Activated CD4-positive, CD25-positive, alpha-beta regulatory T cell (primary cell): ENCODE measurements at places on chromosomes 5 and 9.

- DNase-seq: no peak
Observed at GRCh38 chr9:36049408-36049807, 12.7 kb downstream of the RECK start.

- DNase-seq: no peak
Observed at GRCh38 chr9:75604661-75605060, 285.8 kb upstream of the PCSK5 start.

DNA sequence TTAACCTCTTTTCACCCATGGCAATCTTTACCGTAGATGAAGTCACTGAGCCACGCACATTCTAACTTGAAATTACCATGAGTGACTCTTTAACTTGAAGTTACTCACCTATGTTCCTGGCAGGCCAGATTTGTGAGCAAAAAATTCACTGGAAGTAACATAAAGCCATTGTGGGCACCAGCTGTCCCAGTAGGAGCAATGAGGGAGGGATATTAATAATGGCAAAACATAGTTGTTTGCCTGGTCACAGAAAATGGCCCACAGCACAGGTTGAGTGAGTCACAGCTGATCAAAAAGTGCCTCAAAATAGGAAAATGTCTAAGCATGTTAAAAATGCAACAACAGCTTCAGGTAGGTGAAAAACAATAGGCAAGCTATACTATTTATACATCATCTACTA lies 146.6 kb downstream of the EFNA5 start:
- DNase-seq: no peak

DNA sequence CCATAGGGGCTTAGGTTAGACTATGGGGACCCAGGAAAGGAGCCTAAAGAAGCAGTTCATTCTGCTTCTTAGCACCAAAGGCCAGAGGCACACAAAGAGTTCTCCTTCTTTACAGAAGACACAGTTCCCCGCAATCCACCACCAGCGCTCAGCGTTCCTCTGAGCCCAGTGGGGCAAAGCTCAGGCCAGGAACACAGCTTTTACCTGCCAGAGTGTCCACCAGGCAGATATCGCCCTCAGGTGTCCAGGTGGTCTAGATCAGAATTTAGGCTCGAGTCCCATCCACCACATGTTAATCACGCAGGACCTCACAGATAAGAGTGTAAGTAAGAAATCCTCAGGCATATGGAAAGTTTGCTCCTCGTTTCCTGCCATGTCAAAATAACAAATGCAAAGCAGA lies 53.0 kb downstream of the UBE2QL1 start:
- DNase-seq: no peak

DNA sequence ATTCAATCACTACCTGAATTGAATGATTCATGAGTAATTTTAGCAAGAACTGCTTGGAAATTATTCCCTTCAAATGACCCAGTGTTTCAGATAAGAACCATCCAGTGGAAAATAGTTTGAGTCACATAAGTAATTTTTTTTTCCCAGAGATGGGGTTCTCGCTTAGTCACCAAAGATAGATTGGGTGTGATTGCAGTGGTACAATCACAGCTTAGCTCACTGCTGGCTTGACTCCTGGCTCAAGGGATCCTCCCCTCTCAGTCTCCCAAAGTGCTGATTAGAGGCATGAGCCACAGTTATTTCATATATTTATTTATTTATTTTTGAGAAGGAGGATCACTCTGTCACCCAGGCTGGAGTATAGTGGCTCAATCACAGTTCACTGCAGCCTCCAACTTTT lies 574.5 kb upstream of the ARRDC3 start:
- no peak for DNase-seq

DNA sequence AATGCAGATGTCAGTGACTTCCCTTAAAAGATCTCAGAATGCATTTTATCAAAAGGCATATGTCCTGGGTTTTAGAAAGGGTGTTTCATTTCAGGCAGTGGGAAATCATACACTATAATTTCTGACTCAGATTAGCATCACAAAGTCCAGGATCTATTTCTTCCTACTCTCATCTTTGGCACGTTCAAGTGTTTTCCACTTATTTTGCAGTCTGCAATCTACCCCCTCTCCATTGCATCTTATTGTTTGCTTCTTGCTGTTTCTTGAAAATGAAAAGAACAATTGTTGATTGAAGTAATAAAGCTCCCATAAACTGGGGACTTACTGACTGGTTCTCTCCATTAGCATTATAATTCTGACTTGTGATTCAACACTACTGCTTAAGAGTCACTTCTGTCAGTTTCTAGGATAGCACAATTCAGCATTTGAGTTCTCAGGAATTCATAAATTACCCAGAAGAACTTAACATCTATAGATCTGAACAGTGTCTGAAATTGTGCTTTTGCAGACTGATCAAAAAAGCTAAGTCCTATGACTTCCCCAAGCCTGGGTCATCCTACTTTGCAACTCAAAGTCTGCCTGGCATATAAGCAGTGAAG lies 332.9 kb downstream of the RASEF start:
- no peak for DNase-seq

DNA sequence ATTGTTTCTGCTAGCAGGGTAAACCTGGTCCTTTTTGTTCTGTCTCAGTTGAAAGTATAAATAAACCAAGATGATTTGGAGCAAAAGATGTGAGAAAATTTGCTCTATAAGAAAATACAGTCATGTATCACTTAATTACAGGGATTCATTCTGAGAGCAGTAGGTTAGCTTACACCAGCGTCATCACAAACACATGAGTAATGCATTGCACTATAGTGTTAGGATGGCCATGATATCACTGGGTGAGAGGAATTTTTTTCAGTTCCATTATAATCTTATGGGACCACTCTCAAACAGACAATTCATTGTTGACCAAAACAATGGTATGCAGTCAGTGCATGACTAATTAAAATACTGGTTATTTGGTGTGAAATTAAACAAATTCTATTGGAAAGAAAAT lies 430.9 kb downstream of the CHSY3 start:
- DNase-seq: no peak

DNA sequence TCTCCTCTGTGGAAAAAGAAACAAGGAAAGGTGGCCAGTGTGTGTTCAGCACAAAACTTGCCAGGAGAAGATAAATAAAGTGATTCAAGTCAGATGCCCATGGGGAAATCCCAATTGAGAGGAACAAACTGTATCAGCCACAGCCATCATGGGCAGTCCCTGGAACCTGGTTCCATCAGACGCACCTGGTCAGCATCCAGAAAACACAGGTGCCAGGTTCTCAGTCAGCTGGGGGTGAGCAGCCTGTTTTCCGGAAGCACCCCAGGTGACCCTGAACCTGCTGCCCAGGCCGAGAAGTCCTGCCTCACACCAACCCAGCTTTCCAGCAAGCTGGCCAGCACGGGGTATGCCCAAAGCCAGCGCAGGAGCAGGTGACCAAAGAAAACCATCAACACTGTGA lies 30.5 kb downstream of the PTCH1 start:
- DNase-seq: no peak

DNA sequence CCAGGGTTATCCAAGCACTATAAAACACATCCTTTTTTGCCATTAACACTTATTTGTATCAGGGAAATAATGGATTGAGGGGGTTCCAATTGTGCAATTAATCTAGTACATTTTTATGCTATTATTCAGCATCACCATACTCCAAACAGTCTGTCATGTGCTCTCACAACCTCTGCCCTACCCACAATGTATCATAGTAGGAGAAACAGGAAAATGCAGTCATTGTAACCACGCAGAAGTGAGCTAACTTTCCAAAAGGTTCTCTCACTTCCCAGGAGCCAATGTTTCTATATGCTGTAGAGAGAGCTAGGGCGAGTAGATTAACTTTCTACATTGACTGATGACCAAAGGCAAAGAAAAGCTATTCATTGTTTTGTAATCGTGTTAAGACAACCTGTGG lies 29.8 kb downstream of the DAB2 start:
- no peak for DNase-seq

- DNase-seq: no peak
Observed at GRCh38 chr5:86968301-86968753, 299.4 kb upstream of the RASA1 start.

DNA sequence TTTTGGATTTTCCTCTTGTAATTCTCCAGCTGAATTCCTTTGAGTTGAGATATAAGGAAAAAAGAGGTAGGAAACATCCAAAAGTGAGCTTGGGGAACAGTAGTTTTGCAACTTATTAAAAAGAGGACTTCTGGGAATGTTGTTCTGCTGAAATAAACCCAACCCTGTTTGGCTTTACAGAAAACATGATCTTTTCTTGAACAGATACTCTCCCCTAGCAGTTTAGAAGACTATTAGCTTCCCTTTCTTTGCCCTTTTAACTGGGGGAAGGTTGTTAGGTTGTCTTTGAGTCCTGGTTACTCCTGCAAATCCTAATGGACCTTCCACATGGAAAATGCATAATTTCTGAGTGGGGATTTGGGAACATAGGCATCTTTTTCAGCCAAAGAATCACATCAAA lies 168.7 kb upstream of the RPS23 start:
- DNase-seq: no peak

- no peak for DNase-seq
Observed at GRCh38 chr9:94147776-94148175, 63.5 kb downstream of the PTPDC1 start.

DNA sequence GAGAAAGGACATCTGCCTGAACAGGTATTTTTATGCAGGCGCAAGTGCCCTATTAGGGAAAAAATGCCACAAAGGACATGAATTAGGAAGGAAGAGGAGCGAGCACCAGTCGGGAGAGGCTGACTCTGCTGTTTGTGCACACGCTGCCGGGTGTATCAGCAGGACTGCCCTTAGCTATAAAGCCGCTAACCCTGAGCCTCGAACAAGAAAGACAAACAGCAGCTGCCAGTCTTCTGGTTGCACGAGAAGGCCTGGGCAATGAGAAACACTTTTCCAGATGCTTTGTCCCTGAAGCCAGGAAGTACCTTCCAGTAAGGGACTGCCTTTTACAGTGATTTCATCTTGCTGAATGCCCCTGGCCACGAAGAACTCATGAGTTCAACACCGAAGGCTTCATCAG lies 12.6 kb downstream of the QSOX2 start:
- DNase-seq: no peak
